Right cardiac atrium (tissue), 5 donors: ENCODE measurements at places on chromosomes 16 and 17. TPM values are rescaled to one million over a fixed set of nuclear protein-coding genes. Genes with fewer than 3 reads are reported as not detected.

GRCh38 chr17:78986649-78987328, 7.1 kb upstream of the LGALS3BP start:
- DNase-seq: peak; percentile 63

- DNase-seq: peak; percentile 31
Observed at GRCh38 chr17:47205419-47205963, 3.7 kb upstream of the MYL4 start.

DNA sequence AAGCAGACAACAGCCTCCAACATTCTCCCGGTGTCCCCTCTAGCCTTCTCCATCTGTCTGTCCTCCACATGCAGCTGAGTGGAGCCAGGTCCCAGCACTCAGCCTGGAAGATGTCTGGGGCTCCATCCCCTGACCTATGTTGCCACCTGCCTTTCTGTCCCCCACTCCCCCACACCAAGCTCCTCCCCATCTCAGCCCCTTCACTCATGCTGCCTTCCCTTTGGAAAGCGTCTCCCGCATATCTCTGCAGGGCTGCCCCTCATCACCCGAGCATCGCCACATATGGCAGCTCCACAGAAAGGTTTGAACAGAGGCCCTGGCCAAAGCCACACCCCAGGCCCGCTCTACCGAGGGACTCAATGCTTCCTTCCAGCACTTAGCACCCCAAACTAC, 24.2 kb downstream of the NSMCE1 start:
- no peak for DNase-seq

DNA sequence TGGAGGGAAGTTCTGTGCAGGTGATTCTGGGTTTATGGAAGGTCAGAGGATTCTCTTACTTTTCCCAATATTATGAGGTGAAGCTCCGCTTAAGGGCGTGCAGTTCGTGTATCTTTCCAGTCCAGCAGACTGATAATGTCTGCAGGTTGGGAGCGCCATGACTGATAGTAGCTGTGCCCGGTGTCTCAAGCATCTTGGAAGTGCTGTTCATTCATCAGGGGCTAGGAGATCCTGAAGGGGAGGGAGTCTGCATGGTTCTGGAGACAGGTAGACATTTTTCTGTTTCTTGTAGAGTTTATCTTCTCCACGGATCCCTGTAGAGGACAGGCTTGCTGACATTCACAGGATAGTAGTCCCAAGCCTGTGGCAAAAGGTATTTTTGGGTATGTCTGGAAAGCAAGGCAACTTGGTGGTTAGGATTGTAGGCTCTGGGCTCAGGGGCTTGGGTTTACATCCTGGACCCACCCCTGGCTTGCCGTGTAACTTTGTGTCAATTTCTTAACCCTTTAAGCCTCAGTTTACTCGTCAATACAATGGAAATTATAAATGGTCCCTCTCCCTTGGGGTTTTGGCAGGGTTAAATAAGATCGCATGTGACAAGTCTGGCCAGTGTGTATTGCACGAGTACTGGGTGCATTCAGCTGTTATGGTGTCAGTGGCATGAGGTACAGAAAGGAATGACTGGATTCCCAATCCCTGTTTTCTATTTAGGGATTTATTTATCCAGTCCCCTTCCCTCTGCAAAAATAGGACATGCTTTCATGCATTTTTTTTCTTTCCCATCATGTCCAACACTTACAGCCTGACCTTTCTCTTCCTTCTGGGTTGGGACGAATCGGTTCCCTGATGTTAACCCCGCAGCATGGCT, 8.2 kb downstream of the HLF start:
- DNase-seq: no peak

DNA sequence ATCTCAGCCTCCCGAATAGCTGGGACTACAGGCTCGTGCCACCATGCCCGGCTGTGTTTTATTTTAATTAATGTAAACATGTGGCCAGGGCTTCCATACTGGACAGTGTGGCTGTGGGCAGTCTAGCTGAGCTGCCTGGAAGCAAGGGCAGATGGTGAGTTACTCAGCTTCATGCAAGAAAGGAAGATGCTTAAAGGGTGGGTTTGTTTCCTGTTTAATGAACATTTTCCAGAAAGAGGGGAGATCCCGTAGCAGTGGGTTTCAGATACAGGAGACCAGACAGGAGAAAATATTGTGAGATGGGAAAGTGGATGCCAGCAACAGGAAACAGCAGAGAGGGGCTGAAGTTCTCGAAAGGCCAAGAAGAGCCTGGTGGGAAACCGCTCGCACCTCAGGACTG, 7.3 kb downstream of the MAPK8IP3 start:
- no peak for DNase-seq

DNA sequence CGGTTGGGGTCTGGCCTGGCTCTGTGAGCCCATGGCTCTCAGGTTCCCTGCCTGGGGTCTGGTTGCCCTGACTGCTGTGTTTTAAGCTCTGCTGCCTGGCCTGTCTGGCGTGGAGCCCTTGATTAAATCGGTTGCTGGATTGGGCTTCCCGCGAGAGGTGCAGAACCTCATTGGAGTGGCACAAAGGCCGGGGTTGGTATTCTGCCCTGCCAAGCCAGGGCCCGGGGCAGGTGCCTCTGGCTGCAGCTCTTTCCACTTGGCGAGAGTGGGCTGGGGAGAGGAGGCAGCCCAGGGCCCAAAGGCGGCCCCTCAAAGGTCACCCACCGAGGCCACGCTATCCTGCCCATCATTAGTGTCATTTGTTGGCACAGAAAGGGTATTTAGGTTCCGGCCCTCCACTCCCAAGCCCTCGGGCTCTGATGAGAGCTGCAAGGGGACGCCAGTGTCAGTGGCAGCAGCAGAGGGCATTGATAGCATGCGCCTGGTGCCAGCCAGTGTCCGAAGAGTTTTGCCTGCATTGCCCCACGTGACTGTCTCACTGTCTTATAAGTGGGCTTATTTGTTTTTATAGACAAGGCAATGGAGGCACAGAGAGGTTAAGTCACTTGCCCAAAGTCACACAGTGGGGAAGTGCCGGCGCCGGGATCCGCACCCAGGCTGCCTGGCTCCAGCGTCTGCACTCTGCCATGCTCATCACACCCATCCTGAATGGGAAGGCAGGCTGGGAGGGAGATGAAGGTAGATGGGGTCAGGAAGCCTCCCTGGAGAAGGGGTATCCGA, 68.0 kb upstream of the CIBAR2 start:
- DNase-seq: peak; percentile 4

- DNase-seq: no peak
Observed at GRCh38 chr16:53846971-53847370, 143.0 kb downstream of the FTO start.

DNA sequence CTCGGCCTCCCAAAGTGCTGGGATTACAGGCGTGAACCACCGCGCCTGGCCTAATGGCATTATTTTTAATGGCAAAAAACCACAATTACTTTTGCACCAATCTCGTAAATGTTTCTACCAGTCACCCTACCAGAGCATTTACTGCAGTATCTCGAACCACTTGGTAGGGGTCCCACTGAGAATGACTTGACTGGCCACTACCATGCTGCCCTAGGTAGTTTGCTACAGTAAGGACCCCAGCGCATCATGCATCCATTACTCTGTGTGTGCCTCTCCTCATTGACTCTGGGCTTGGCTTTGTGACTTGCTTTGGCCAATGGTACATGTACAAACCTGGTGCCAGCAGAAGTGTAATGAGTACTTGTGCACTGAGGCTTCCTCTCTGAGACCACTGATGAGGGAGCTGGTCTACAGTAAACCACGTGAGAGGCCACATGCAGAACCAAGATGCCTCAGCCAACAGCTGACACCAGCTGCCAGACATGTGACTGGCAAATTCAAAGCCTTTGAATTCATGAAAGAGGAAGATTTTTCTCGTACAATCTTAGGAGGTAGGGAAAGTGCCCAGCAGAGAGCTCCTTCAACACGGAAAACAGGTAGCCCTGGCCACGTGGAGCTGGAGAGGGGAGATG, 421.7 kb upstream of the C16orf82 start:
- DNase-seq: no peak

DNA sequence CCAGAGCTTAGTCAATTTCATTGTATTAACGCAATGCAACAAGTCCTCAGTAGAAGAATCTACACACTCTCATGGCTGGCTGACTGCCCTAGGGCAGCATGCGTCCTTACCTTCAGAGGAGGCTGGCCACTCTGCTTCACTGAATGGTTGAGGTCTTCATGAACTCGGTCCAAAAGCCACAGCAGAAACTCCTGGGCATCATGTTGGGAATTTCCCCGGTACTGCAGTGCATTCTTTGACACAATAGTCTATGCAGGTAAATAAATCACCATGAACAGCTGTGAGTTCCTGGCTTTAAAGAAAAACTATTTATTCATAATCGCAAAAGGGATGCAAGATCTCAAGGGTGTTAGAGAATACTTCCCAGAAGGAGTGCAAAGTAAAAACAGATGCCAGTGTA, 41.3 kb downstream of the USP31 start:
- no peak for DNase-seq

DNA sequence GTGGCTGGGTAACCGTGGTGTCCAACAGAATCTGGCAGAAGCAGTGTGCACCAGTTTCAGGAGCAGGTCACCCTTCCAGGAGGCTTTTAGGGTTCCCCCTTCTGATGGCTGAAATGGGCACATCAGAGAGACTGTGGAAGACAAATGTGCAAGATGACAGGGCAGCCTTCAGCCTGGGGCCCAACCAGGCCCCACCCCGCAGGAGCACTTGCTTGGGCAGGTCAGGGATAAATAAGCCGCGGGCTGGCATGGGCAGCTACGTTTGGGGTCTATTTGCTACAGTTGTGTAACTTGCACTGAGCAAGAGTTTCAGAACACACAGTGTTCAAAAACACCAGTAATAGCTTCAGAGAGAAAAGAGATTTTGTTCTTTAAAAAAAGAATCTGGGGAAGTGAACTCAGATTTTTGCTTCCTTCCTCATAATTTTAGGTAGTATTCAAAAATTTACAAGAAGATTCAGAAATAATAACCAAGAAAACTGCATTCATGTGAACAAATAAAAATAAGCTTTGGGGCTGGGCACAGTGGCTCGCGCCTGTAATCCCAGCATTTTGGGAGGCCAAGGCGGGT, 44.9 kb upstream of the BAHCC1 start:
- no peak for DNase-seq

DNA sequence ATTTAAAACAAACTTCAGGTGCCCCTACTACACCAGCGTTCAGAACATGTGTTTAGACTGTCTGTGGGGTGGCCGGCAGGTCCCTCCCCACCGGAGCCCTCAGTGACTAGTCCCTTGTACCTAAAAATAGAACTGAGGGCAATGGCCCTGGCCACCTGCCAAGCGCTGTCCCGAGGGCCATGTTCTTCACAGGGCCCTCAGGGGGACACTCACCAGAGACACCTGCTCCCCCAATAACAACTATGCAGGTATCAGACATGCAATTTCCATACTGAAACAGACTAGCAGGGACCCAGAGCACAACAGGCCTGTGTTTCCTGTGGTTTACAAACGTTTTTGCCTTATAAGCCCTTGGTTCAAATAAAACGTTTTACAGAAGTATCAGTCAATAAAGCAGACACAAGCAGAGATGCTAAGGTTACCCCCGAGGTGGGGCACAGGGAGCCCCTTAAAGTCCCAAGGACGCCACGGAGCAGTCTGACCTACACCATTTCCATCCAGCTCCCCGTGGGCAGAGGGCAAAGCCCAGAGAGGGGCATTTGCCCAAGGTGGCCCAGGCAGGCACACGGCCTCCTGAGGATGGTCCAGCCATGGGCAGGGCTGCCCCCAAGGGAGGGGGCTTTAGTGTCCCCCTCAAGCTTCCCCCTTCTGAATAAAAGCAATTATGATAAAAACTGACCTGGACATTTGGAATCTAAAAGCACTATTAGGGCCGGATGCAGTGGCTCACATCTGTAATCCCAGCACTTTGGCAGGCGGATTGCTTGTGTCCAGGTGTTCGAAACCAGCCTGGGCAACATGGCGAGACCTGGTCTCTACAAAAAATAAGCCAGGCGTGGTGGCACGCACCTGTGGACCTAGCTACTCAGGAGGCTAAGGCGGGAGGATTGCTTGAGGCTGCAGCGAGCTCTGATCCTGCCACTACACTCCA, 896 bp upstream of the MYLK3 start:
- DNase-seq: peak; percentile 66

DNA sequence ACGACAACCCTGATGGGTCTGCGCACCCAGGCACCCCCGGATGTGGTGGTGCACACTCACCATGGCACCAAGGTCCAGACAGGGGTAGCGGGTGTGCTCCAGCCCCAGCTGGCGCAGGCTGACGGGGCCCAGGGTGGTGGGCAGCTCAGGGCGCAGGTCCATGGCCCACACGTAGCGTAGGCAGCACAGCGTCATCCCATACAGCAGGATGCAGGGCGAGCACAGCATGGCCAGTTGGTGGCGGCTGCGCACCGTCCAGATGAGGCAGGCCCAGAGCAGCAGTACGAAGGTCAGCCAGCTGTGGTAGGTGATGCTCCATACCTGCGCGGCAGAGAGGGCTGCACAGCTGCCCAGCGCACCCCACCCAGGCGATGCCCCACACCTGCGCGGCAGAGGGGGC, 29.8 kb downstream of the CTU2 start:
- no peak for DNase-seq

DNA sequence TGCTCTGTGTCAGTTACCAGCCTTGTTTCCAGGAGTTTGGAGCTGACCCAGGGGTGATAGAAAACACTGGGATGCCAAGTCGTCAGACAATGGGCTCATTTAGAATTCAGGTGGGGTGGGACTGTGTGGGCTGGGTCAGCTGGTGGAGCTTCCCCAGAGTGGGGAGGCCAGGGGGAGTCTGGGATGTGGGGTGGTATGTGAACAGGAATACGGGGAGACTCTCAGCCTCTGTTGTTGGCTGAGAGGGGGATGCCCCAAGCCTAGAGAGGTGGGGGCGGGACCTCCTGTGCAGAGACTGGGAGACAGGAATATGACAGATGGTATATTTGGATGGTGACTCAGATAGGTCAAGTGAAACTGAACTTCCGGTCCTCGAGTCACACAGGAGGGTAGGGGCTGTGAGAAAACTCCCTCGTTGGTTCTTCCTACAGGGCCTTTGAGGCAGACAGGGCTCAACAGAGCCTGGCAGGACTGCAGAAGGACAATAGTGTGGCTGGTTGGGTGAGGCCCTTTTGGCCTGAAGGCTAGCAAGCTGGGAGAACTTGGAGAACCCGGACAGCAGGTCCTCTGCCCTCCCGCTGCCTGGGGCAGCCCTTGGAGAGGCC, 23.7 kb downstream of the CDH1 start:
- DNase-seq: no peak

DNA sequence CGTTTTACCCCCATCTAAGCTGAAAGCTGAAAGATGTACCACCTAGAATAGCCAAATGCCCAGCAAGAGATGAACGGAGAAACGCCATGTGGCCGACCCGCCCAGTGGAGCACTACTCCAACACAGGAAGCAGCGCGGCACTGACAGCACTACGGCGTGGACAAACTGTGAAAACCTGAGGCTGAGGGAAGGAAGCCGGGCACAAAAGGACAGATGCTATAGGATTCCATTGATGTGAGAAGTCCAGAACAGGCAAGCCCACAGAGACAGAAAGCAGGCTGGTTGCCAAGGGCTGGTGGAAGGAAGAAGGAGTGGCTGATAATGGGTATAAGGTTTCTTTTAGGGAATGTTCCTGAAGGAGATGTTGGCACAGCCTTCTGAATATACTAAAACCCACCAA, 29.4 kb upstream of the SLC38A8 start:
- DNase-seq: no peak

NUDT16L1 gene
- 38.3 TPM for total RNA-seq

CCL4 gene
- total RNA-seq: 1.7 TPM

FOXL1 gene
- total RNA-seq: 1.8 TPM

CCL7 gene
- not detected for total RNA-seq

GAST gene
- total RNA-seq: not detected

IRF8 gene
- 5.9 TPM for total RNA-seq
